Activated CD4-positive, alpha-beta T cell treated with anti-CD3 and anti-CD28 coated beads, Interleukin-2, amount 10 ng/mL, durations not matched to agents 24 days and 14 days (primary cell): ENCODE measurements at places on chromosomes 12 and 14. TPM values are rescaled to one million over a fixed set of nuclear protein-coding genes. Genes with fewer than 3 reads are reported as not detected.

DNA sequence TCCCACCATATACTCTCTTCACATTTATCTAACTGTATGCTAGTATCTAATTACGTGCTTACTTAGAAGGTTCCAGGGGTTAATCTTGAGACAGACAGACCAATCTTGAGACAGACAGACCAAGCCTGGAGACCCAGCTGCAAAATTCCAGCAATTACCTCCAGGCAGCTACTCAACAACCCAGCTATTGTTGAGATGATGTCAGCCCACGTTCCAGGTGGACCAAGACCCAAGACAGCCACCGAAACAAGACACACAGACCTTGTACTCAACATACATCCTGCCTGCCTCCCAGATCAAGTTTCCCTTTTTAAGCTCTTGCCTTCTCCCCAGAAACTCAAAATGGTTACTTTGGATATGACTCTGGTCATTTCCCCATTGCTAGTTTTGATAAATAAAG is 64.9 kb upstream of the VASH1 start:
- no peaks in the 10 kb centered on the region for H3K4me1 ChIP-seq

- peaks cover 6% of the 10 kb centered on the region for H3K27me3 ChIP-seq
- H3K27ac ChIP-seq = no peak overlapping the region
- H3K36me3 ChIP-seq = no peaks in the 10 kb centered on the region
- no peak overlapping the region for H3K4me3 ChIP-seq
- DNase-seq = no peak
Measured at GRCh38 chr12:2410496-2410895, 357.7 kb downstream of the CACNA1C start.

DNA sequence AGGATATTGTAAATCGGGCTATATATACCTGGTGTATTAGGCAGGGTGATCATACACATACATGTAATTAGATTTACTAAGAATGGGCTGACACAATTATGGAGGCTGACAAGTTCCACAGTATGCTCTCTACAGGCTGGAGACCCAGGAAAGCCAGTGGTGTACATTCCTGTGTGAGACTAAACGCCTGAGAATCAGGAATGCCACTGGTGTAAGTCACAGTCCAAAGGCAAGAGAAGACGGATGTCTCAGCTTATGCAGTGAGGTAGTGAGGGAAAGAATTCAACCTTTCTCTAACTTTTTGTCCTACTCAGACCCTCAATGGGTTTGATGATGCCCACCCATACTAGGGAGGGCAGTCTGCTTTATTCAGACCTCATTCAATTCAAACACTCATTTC is 57.1 kb downstream of the METTL25 start:
- no peaks in the 10 kb centered on the region for H3K36me3 ChIP-seq
- no peaks in the 10 kb centered on the region for H3K27me3 ChIP-seq
- no peak for DNase-seq
- H3K4me3 ChIP-seq = no peak overlapping the region

- H3K27ac ChIP-seq = no peak overlapping the region
- no peak for DNase-seq
- peaks cover 2% of the 10 kb centered on the region for H3K27me3 ChIP-seq
- H3K4me1 ChIP-seq = no peaks in the 10 kb centered on the region
- no peak overlapping the region for H3K4me3 ChIP-seq
Measured at GRCh38 chr12:2485681-2486080, 309.1 kb upstream of the FKBP4 start.

PMCH gene
- total RNA-seq = 6.3 and 8.4 TPM in 2 replicates

GLS2 gene
- total RNA-seq = 1.9 and 2.4 TPM in 2 replicates

GPR135 gene
- total RNA-seq = 1.8 and 2.0 TPM in 2 replicates

DPF3 gene
- 1.5 and 2.8 TPM in 2 replicates for total RNA-seq

TRHDE gene
- not detected in 2 replicates for total RNA-seq

- H3K36me3 ChIP-seq = no peaks in the 10 kb centered on the region
- DNase-seq = no peak
- no peaks in the 10 kb centered on the region for H3K4me1 ChIP-seq
- H3K4me3 ChIP-seq = no peak overlapping the region
- H3K27me3 ChIP-seq = peaks cover 59% of the 10 kb centered on the region
Measured at GRCh38 chr14:67524634-67524963, 8.5 kb upstream of the PLEKHH1 start.

PLEKHH1 gene
- 1.5 and 1.7 TPM in 2 replicates for total RNA-seq

DNA sequence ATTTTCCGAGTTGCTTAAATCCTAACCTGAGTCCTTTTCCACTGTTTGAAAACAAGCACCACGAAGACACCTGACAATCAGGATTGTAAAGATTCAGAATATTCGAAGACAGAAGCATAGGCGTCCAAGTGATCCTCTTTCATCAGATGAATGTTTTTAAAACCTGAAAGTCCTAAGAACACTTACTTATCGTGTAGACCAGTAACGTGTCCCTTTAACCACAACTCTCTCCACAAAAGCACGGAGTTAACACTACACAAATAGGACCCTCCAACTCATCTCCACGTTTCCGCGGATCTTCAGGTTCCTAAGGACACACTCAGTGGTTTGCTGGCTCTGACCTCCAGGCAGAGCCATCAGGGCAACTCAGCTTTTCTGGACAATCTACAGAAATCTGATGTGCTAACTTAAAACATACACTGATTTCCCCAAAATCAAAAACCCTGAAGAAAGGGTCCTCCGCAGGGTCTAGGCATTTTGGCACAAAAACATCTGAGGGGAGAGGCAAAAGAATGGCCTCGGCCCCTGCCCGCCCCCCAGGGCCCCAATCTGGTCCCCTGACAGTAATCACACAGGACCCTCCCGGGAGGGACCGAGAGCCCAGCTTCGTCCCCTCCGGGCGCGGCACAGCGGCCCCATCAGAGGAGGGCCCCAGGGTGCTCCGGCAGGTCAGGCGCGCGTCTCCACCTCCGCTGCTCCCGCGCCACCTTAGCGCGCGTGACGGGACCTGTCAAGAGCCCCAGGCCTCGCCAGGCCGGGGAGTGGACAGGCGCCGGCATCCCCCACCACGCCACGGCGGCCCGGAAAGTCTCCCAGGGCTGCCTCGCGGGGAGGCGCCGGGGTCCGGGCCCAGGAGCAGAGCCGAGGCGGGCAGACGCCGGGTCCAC is 925 bp downstream of the DICER1 start:
- H3K27me3 ChIP-seq = no peaks in the 10 kb centered on the region
- H3K4me1 ChIP-seq = peaks cover 38% of the 10 kb centered on the region
- peaks cover 16% of the 10 kb centered on the region for H3K36me3 ChIP-seq
- peak overlapping the region; percentile 82 for H3K27ac ChIP-seq
- peak overlapping the region; percentile 72 for H3K4me3 ChIP-seq
- DNase-seq = no peak

DNA sequence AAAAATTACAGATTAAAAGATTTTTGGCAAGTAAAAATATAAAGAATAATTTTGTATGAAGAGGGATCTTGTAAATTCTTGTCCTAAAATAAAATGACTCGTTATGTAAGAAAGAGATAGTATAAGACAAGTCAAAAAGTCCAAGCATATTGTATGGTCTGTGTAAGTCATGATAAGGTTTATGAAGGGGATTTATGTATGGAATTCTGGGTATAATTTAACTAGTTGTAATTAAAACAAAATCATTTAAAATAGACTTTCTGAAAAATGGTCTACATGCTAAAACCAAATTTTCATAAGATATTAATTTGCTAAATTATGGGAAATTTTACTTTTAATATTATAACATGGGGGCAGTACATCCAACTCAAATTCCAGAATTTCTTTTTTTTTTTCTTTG is 17.6 kb upstream of the PEX5 start:
- H3K27me3 ChIP-seq = peaks cover 17% of the 10 kb centered on the region
- H3K4me3 ChIP-seq = no peak overlapping the region
- no peak overlapping the region for H3K27ac ChIP-seq
- DNase-seq = no peak
